ENCODE measurements at places on chromosomes 6 and 20.
A peak's percentile ranks its signal among the peaks of the same experiment; 100 is the strongest.

DNA sequence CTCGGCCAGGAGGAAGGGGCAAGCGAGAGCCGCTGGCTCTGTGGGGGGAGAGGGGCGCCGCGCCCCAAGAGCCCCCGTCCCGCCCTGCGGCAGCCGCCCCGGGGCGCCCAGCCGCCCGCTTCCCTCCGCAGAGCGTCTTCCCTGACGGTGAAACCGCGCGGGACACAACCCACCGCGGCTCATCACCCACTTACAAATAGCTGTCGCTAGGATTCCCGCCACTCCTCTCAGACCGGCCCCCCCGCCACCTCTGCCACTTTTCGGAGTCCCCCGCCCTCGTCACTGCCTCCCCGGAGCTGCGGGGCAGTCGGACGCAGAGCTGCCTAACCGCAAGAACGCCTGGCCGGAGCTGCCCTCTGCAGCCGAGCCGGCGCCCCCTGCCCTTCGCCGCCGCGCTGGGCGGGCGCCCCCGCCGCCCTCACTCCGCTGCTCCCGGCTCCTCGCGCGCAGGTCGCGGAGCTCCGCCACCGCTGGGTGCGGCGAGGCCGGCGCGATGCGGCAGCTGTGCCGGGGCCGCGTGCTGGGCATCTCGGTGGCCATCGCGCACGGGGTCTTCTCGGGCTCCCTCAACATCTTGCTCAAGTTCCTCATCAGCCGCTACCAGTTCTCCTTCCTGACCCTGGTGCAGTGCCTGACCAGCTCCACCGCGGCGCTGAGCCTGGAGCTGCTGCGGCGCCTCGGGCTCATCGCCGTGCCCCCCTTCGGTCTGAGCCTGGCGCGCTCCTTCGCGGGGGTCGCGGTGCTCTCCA, at the start of gene SLC35D3:
Gene SLC35D3 (plus strand): TSS at position 366 of the 749 bp plus-strand sequence. CDS start 128 bp downstream, at position 494.
- no peak for DNase-seq

- DNase-seq, result peak; percentile 28
Measured at GRCh38 chr20:13554706-13555105, 84.0 kb downstream of the TASP1 start.

GRCh38 chr20:37558779-37559178, 31.1 kb upstream of the BLCAP start:
- no peak for DNase-seq

GRCh38 chr20:36687850-36688249, 41.9 kb upstream of the SLA2 start:
- no peak for DNase-seq

GRCh38 chr20:48107560-48107959, 322.3 kb upstream of the SULF2 start:
- DNase-seq, result no peak

DNA sequence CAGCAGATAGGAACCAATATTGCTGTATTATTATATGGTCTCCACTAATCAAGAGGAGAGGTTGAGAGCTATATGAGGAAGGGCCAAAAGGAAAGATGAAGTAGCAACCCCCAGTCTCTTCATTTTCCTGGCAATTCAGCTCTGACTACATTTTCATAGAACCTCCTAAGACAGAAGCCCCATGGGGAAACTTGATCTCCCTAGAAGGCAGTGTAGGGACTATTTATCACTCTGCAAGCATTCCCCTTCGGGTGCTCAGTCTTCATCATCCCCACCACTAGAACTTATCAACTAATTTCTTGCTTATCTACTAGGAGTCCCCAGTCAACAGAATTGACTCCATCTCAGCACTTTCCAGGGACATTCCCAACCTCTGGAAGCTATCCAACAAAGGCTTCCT, 25.5 kb upstream of the ITCH start:
- no peak for DNase-seq

- DNase-seq, result peak; percentile 58
Measured at GRCh38 chr6:145903356-145904102, 60.6 kb downstream of the SHPRH start.

All from fibroblast of skin of back (primary cell).